ENCODE measurements at places on chromosomes 7 and 10.

- DNase-seq = no peak
Measured at GRCh38 chr7:131527456-131527855, 29.0 kb downstream of the PODXL start.

DNA sequence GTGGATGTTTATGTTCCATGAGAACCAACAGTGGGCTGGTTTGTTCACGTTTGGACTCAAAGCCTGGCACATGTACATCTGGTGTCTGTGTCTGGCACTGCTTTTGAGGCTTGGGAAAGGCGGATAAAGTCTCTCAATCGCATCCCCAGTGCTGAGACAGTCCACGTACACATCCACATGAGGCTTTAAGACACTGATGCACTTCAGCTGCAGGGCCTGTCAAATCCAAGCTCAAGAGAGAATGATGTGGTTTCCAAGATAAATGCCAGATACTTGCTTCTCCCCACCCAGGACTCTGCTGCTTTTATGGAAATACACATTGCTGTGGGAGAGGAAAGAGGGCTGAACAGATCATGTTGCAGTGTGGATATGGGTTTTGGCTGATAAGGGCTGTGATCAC, 178.4 kb downstream of the ADARB2 start:
- no peak for DNase-seq

DNA sequence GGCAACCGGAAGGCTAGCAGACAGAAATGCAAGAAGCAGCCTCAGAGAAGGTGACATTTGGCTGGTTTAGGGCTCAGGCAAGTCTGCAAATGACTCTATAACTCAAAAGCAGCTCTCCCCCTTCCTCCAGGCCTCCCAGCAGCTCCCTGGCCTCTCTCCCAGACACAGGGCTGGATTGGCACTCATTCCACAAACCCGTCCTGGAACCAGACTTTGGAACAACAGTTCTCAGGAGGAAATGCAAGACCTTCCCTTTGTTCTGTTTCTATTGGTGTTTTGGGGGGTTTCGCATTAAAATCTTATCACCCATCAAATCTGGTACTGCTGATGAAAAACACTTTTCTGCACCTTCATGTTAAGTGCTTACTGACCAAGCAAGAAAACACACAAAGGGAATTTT, 40.3 kb upstream of the EFCAB10 start:
- no peak for DNase-seq

DNA sequence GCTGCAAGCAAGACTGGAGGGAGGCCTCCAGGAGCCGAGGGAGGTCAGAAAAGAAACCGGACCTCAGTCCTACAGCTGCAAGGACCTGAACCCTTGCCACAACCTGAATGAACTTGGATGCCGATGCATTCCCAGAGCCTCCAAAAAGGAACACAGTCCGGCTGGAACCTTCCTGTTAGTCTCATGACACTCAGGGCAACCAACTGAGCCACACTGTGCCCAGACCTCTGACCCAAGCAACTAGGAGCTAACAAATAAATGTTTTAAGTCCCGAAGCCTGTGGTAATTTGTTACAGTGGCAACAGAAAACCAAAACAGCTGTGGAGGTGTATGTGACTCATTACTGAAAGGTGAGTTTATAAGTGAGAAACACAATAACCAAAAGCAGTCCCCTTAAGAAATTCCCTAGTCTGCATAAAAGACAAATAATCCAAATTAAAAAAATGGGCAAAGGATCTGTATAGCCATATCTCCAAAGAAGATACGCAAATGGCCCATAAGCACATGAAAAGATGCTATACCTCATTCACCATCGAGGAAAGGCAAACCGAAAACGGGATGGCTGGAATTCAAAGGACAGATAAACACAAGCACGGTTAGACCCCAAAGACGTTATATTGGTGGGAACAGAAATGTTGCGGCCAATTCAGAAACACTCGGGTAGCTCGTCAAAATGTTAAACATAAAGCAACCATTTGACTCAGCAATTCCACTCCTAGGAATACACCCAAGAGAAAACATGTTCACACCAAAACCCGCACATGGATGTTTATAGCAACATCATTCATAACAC, 24.8 kb downstream of the GNA12 start:
- DNase-seq = no peak

DNA sequence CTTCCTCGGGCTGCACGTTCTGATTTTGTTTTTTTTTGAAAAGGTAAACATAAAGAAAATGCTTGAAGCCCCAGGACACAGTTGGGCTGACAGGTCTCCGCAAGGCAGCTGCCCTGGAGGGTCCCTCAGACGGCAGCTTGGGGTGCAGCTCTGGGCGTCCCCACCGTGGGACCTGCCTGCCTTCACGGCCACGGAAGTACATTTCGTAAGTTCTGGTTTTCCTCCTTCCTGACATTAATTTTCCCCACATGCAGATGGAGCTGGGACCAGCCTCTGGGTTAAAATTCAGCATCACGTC, 491.0 kb downstream of the DNAJB6 start:
- no peak for DNase-seq

DNA sequence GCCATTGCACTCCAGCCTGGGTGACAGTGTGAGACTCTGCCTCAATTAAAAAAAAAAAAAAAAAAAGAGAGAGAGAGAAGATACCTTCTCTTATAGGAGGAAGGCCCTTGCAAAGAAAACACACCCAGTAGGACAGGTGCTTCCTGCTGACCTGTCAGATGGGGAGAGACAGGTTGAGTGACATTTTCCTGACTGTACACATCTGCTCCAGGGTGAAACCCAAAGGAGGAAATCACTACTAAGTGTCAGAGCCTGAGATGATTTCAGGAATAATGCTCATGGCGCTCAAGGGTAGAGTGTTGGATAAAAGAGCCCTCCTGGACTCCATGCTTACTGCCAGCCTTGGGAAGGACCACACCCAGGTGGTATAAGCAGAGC, 1.7 kb upstream of the STN1 start:
- DNase-seq = no peak

DNA sequence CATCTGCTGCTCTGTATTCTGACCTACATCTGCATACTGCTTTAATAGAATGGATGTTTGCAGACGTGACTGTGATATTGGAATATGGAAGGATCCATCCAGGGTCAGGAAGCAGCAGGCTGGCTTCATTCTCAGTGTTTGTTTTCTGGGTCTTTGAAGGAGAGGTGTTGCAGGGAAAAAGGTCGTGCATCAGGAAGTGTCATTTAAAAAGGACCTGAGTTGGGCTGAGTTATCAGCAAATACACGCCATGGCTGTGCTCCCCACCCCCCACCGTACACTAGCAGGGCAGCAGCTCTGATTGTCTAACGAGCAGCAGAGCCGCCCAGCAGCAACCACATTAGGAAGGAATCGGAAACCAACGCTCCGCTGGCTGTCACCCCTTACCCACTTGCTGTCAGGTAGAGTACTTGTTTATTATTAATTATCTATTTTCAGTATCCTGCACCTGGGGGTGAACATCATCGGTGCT, 63.1 kb upstream of the STEAP1B start:
- no peak for DNase-seq

GRCh38 chr7:126589068-126589684, 663.6 kb downstream of the GRM8 start:
- DNase-seq = no peak

- no peak for DNase-seq
Measured at GRCh38 chr10:69652857-69653199, 22.8 kb downstream of the FAM241B start.

DNA sequence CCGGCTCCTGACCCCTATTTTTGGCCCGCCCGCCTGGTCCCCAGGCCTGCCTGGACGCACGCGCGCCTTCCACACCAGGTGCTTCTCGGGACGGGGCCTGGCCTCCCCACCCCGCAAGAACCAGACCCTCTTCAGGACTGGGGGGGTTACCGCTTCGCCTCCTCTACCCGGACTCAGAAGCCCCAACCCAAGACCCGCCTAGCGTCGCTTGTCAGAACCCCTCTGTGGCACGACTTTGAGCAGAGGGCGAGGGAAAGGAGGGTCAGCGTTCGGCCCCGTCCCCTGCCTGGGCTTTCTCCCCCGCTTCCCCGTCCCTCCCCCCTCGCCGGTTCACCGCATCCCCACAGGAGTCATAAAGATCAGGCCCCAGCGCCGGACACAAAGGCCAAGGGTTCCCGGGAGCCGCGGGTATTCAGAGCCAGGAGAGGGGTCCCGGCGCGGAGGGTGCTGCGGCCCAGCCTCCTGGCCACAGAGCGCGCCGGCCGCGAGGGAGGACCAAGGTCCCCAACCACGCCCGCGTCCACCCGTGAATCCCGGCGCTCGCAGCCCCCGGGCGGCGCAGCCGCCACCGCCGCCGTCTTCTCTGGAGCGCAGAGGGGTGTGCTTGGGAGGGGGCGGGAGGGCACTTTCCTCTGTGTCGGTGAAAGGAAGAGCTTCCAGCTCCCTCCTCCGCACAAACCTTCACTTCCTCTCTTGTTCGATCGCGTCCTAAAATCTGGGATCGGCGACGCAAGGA, 351.9 kb downstream of the DNAJB6 start:
- DNase-seq = no peak

DNA sequence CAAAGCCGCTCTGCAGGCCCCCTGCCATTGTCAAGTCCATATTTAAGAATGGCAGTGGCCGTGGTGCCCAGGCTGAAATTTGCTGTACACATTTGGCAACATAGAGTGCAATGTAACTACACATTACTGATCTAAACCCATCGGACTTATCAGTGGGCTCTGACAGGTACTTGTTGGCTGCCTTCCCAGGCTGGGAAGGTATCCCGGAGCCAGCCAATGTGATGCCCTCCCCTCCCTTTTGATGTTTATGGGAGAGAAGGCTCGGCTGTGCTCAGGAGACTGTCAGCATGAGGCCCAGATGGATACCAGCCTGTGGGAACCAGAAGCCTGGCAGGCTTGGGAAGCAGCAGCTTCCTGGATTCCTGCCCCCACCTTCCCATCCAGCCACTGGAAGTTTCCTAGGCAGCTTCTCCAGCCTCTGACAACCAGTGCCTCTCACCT, 146.1 kb upstream of the TCF7L2 start:
- no peak for DNase-seq

- no peak for DNase-seq
Measured at GRCh38 chr10:60003651-60004523, 97.5 kb upstream of the CCDC6 start.

DNA sequence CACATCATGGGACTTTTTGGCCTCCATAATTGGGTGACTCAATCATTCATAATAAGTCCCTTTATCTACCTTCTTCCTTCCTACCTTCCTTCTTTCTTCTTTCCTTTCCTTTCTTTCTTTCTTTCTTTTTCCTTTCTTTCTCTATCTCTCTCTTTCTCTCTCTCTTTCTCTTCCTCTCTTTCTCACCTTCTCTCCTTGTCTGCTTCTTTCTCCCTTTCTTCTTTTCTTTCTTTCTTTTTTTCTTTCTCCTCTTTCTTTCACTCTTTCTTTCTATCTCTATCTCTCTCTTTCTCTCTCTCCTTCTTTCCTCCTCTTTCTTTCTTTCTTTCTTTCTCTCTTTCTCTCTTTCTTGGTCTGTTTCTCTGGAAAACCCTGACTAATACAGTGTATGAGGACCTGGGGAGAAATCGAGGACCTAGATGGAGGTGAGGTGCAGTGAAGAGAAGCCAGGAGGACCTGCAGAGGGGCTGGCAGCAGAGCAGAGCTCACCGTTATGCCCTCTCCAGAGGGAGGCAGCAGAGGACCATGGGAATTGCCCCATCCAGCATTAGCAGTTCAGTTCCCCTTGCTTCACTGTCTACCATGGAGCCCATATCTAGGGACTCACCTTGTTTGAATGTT, 52.7 kb upstream of the BTRC start:
- peak; percentile 35 for DNase-seq

- DNase-seq = no peak
Measured at GRCh38 chr7:5284304-5285281, 1.9 kb downstream of the SLC29A4 start.

- DNase-seq = no peak
Measured at GRCh38 chr10:19707376-19707775, 108.9 kb upstream of the PLXDC2 start.

DNA sequence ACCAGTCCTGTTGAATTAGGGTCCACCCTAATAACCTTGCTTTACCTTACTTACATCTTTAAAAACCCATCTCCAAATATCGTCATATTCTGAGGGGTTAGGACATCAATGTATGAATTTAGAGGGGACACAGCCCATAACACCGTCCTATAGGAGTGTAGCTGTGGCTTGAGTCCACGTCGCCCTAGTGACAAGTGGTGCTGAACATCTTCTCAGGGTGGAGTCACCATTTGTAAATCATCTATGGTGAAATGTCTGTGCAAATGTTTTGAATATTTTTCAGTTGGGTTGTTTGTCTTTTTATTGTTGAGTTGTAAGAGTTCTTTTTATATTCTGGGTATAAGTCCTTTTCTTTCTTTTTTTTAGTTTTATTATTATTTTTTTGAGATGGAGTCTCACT, 5.2 kb upstream of the PRAP1 start:
- no peak for DNase-seq

DNA sequence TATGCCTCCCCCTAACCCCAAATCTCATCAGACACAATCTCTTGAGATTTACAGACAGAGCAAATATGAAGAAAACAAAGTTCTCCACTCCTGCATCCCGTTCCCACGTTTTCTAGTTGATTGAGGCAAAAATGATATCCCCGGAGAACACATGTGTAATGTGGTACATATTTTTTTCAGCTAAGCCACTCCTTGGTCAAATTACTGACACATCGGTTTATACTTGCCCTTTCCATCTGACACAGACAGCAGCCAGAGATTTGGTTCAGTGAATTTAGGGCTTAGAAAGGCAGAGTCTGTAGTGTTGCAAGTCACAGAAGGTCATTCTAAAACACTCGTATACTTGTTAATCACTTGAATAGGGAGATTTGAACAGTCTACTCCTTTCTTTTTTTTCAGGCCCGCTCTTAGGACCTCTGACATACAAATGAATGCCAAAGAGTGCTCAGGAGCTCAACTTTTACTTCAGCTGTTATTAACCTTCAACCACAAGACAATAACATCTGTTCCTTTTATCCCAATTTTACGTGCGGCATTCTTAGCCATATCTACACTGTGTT, 1.8 kb upstream of the DDX50 start:
- no peak for DNase-seq

GRCh38 chr7:28182071-28182471, 1.5 kb upstream of the JAZF1 start:
- no peak for DNase-seq

Data from HL-60 (cell line).